ENCODE measurements at places on chromosomes 16 and 17.

GRCh38 chr16:59113004-59113670, 379.0 kb upstream of the GOT2 start:
- no peak for DNase-seq

DNA sequence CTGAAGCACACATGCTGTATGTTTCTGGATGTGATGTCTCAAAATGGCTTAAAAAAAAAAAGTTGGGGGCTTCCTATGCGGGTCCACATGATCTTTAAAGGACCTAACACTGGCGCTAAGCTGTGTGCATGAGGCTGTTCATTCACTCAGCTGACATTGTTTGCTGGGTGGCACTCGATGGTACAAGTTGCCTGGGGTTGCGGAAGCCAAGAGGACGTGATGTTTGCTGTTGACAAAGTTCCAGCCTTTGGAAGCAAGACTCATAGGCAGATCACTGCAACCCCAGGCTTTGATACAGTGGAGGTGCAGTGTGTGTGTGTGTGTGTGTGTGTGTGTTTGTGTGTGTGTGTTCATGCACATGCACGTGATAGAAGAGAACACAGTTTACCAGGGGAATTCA, 29.5 kb upstream of the DNAI2 start:
- no peak for DNase-seq

GRCh38 chr17:48491527-48492273, 39.1 kb downstream of the HOXB1 start:
- DNase-seq: no peak

DNA sequence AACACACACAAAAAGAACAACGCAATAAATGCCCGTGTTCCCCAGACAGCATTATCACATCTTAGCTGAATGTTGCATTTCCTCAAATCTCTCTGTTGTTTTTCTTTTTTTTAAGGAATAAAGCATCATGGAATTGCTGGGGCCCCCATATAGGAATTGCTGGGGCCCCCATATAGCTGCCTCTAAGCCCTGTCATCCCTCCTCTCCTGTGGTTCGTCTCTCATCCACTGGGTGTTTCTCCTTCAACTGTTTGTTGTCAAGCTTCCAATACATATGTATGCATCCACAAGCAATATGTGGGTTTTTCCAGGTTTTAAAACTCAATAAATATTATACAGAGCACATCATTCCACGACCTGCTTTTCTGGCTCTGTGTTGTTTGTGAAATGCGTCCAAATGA, 43.2 kb downstream of the HSBP1 start:
- no peak for DNase-seq

- no peak for DNase-seq
These were observed 1.5 kb upstream of the LCAT start for GRCh38 chr16:67945392-67945933.

DNA sequence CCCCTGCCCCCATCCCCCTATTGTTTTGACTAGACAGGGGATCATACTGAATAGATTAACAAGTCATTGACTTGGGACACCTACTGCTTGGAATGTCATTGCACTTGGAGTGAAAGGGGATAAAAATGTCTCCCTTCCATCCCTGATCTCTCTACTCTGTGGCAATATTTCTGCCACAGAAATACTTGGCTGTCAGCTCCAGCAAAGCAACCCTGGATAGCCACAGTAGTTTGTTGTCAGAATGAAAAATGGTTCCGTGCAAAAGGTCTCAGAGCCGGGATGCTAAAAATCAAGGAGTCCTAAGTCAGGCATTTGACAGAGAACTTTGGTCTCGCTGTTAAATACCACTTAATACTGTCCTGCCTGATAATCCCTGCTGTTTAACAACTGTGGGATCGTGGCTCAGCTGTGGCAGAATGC, 722.0 kb upstream of the SOX9 start:
- DNase-seq: no peak
